Stomach (tissue), 19 donors: ENCODE measurements at places on chromosomes 2 and 18.

GRCh38 chr2:41896186-41896846 lies 151.5 kb upstream of the PKDCC start:
- H3K36me3 ChIP-seq: no peaks in the 10 kb centered on the region
- DNase-seq: no peak
- no peak overlapping the region for H3K27ac ChIP-seq
- H3K27me3 ChIP-seq: no peaks in the 10 kb centered on the region

DNA sequence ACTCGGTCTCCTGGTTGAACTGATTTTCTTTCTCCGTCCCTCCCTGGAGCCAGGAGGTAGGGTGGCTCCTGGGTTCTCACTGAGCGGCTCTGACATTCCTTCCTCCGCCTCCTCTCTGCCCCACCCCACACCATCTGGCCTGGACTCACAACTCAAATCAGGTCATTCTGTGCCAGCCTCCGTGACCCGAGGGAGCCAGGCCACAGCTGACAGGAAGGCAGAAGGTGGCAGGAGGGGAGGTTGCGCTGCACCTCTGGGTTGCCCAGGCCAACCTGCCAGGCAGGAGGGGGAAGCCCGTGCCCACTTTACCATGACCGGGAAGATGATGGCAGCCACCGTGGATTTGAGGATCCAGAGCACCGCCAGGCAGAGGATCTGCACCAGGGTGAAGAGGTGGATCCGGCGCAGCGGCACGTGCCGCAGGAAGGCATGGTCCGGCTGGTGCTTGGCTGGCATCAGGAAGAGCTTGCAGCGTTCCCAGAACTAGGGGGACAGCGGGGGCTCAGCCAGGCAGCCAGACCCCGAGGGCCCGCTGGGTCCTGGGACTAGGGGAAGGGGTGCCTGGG lies 28.3 kb downstream of the MTHFD2 start:
- peak; percentile 78 for DNase-seq
- no peak overlapping the region for H3K4me3 ChIP-seq
- no peaks in the 10 kb centered on the region for H3K36me3 ChIP-seq
- H3K27ac ChIP-seq: no peak overlapping the region
- H3K27me3 ChIP-seq: no peaks in the 10 kb centered on the region
- H3K4me1 ChIP-seq: no peaks in the 10 kb centered on the region

- H3K4me3 ChIP-seq: no peak overlapping the region
- H3K4me1 ChIP-seq: no peaks in the 10 kb centered on the region
- H3K27ac ChIP-seq: no peak overlapping the region
- H3K36me3 ChIP-seq: no peaks in the 10 kb centered on the region
Observed at GRCh38 chr2:28557389-28558131, 61.7 kb downstream of the PLB1 start.

DNA sequence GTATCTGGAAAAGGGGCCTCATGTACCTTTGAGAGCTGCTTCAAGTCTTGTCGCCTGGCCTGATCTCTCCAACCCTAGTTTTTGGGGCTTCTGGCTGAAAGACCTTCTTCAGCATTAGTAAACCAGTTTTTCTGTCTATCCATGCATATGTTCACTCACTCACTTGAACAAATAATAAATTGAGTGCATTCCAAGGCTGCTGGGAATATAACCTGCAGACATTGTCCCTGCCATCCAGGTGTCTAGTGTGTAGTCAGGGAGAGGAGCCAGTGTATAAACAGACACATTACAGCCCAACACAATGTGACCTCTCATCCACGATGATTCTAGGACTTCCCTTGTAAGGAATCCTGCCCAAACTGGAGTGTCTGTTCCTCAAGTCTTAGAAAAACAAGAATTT lies 262.1 kb downstream of the PRKCE start:
- no peaks in the 10 kb centered on the region for H3K36me3 ChIP-seq
- H3K4me3 ChIP-seq: no peak overlapping the region
- no peak overlapping the region for H3K27ac ChIP-seq
- peaks cover 9% of the 10 kb centered on the region for H3K4me1 ChIP-seq
- no peaks in the 10 kb centered on the region for H3K27me3 ChIP-seq
- DNase-seq: no peak

DNA sequence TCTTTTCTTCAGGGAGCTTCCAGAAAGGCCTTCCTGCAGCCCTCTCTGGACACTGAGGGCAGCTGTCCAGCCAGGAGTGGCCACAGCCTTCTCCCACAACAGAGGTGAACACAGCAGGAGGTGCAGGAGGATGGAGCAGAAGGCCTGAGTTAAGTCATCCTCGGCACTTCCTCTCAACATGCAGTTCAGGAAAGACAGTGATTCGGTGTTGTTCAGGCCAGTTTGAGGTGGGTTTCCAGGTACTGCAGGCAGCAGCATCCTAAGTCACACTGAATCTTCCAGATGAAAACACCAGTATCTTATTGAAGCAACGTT lies 225.3 kb upstream of the PXDN start:
- no peak for DNase-seq
- no peak overlapping the region for H3K27ac ChIP-seq

- H3K36me3 ChIP-seq: no peaks in the 10 kb centered on the region
- no peak for DNase-seq
- H3K4me1 ChIP-seq: no peaks in the 10 kb centered on the region
- no peak overlapping the region for H3K4me3 ChIP-seq
- H3K27ac ChIP-seq: no peak overlapping the region
- no peaks in the 10 kb centered on the region for H3K27me3 ChIP-seq
Observed at GRCh38 chr18:60060578-60060977, 160.8 kb downstream of the PMAIP1 start.

GRCh38 chr2:57693177-57693576 lies 353.4 kb upstream of the VRK2 start:
- no peaks in the 10 kb centered on the region for H3K27me3 ChIP-seq
- no peak overlapping the region for H3K27ac ChIP-seq

DNA sequence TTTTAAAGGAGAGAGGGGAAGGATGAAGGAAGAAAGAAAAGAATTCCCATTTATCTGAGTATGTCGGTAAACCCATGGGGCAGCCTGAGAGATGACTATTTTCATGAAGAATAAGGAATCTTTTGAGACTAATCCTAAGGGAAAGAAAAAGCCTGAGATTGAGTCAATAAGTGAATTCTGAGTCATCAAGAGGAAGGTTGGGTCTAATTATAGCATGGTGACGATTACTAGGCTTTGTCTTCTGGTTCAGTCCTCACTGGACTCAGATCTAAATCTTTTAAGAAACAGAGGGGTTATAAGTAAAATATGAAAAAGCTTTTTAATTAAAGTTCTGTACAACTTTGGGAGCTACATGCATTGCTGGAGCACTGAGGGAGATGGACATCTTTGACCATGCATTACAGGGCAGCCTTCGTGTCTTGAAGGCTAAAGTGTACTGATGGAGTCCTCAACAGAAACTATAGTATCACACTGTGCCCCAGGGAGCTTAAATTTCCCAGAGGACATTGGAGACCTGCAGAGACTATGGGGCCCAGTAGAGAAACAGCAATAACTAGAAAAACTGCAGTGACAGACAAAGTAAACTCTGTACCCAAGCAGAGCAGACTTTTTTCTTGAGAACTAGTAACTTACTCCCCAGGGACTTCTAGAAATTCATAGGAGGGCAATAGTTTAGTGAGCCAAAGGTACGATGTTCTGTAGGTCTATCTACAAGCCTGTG lies 260.9 kb downstream of the RAD51AP2 start:
- H3K27ac ChIP-seq: no peak overlapping the region
- no peaks in the 10 kb centered on the region for H3K36me3 ChIP-seq
- DNase-seq: no peak
- no peak overlapping the region for H3K4me3 ChIP-seq
- H3K27me3 ChIP-seq: no peaks in the 10 kb centered on the region

DNA sequence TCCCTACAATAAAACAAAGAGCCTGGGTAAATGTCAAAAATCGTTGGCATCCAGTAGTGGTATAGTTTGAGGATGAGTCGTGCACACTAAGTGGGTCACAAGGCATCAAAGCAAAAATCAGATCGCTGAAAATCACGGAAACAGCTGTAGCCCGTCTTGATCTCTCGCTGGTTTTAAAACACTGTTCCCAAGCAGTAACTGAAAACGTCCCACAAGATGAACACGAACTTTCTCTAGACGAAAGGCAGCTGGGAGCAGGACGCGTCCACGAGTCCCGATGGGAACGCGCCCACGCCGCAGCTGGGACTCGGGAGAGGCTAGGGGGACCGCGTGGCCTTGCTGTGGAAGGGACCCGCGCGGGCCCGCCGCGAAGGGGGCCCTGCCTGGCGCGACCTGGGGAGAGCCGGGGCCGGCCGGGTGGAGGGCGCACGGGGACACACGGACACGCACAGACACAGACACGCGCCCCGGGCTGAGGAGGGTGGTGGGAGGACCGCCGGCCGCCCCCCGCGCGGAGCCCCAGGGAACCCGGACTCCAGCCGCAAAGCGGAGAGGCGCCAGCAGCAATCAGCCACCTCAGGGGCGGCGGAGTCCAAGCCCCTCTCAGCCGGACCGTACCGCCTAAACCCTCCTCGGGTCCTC lies 651 bp downstream of the STK17B start:
- peak overlapping the region; percentile 70 for H3K4me3 ChIP-seq
- H3K4me1 ChIP-seq: no peaks in the 10 kb centered on the region
- peak overlapping the region; percentile 97 for H3K27ac ChIP-seq
- no peaks in the 10 kb centered on the region for H3K27me3 ChIP-seq
- DNase-seq: peak; percentile 39
- H3K36me3 ChIP-seq: no peaks in the 10 kb centered on the region

DNA sequence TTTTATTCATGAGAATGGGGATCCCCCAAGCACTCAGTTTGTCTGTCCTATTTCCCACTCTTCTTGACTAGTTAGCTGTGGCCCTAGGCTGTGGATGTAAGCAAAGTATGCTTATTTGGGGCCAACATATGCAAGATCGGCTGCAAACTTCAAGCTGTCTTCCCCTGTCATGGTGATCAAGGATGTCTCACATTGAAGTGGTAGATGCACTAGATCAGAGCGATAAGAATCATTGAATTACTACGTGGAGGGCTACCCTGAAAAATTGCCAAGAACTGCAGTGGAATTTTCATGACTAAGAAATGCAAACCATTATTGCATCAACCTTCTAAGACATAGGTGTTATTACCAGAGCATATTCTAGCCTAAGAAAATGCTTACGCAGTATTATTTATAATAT lies 527.4 kb downstream of the RNF144A start:
- DNase-seq: no peak
- H3K27me3 ChIP-seq: no peaks in the 10 kb centered on the region
- no peak overlapping the region for H3K4me3 ChIP-seq
- no peaks in the 10 kb centered on the region for H3K4me1 ChIP-seq
- H3K36me3 ChIP-seq: no peaks in the 10 kb centered on the region

GRCh38 chr2:12764849-12765605 lies 48.3 kb downstream of the TRIB2 start:
- no peaks in the 10 kb centered on the region for H3K27me3 ChIP-seq
- H3K4me1 ChIP-seq: no peaks in the 10 kb centered on the region
- no peak overlapping the region for H3K27ac ChIP-seq
- no peak overlapping the region for H3K4me3 ChIP-seq
- no peak for DNase-seq

DNA sequence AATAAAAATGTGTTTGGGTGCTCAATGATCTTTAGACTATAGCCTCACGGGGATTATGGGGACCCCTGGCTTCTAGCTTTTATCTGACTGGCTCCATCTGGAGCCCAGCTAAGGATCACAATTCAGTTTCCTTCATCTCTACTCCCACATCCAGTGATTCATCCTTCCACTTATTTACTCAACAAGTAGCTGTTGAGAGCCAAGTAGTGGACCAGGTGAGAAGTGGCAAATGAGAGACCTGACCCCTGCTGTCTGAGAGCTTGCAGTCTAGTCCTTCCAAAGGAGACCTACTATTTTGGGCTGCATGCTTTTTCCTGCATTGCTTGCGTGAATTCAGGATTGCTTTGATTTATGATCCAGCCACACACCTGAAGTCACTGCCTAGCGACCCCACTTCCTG lies 10.7 kb upstream of the DSG3 start:
- H3K27ac ChIP-seq: no peak overlapping the region
- H3K4me3 ChIP-seq: no peak overlapping the region
- H3K4me1 ChIP-seq: no peaks in the 10 kb centered on the region
- no peaks in the 10 kb centered on the region for H3K36me3 ChIP-seq
- H3K27me3 ChIP-seq: no peaks in the 10 kb centered on the region

- H3K4me1 ChIP-seq: no peaks in the 10 kb centered on the region
- no peak for DNase-seq
- H3K27ac ChIP-seq: no peak overlapping the region
Observed at GRCh38 chr2:97011977-97012569, 25.7 kb upstream of the FAM178B start.

DNA sequence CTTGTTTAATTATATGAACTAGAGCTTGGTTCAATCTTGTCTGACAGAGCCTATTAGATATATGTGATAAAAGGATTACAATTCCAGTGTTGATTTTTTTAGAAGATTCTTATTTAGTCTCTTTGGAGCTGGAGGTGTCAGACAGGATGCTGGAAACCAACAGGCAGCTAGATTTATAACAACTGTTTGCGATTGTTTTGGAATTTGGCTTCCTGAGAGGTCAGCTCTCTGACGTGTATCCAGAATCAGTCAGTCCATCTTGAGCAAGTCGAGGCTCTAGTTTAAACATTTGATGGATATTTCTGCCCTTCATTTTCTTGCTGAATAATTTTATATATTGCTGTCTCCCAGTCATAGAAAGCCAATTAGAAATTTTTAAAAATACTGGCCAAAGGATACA lies 1062.9 kb downstream of the DPP10 start:
- no peaks in the 10 kb centered on the region for H3K4me1 ChIP-seq
- H3K4me3 ChIP-seq: no peak overlapping the region
- no peaks in the 10 kb centered on the region for H3K36me3 ChIP-seq
- no peak for DNase-seq

GRCh38 chr18:57223144-57223870 lies 76.4 kb downstream of the BOD1L2 start:
- no peaks in the 10 kb centered on the region for H3K27me3 ChIP-seq
- no peak overlapping the region for H3K27ac ChIP-seq
- no peak overlapping the region for H3K4me3 ChIP-seq
- no peaks in the 10 kb centered on the region for H3K36me3 ChIP-seq

- H3K36me3 ChIP-seq: no peaks in the 10 kb centered on the region
- no peaks in the 10 kb centered on the region for H3K4me1 ChIP-seq
- no peaks in the 10 kb centered on the region for H3K27me3 ChIP-seq
- no peak overlapping the region for H3K27ac ChIP-seq
- DNase-seq: no peak
- no peak overlapping the region for H3K4me3 ChIP-seq
Observed at GRCh38 chr2:220162320-220162719, 534.9 kb downstream of the SLC4A3 start.
